ENCODE measurements at places on chromosomes 11 and 22. TPM values are rescaled to one million over a fixed set of nuclear protein-coding genes. Genes with fewer than 3 reads are reported as not detected.

SF3A1 gene
- total RNA-seq = 80.8 TPM

IL10RA gene
- total RNA-seq = 37.3 TPM

ZNF214 gene
- total RNA-seq = 3.0 TPM

OR51Q1 gene
- not detected for total RNA-seq

RRM1 gene
- total RNA-seq = 47.1 TPM

OR6A2 gene
- total RNA-seq = not detected

SLC22A9 gene
- not detected for total RNA-seq

LRRN4CL gene
- 42.1 TPM for total RNA-seq

DNAJB7 gene
- not detected for total RNA-seq

SMIM35 gene
- total RNA-seq = 0.13 TPM

OR52I1 gene
- total RNA-seq = not detected

NPTXR gene
- total RNA-seq = 21.7 TPM

CASP5 gene
- 0.67 TPM for total RNA-seq

CHST1 gene
- total RNA-seq = 2.4 TPM

OR51E2 gene
- not detected for total RNA-seq

BIK gene
- total RNA-seq = 1.7 TPM

P2RY2 gene
- total RNA-seq = 0.35 TPM

SCGB2A2 gene
- 40.0 TPM for total RNA-seq

RBM4 gene
- 114 TPM for total RNA-seq

TREH gene
- not detected for total RNA-seq

CALCA gene
- total RNA-seq = not detected

TMEM126A gene
- 24.9 TPM for total RNA-seq

MS4A15 gene
- total RNA-seq = not detected

STK33 gene
- 25.6 TPM for total RNA-seq

RIBC2 gene
- not detected for total RNA-seq

TEX12 gene
- not detected for total RNA-seq

ADAMTS15 gene
- total RNA-seq = 11.8 TPM

TTC9C gene
- total RNA-seq = 12.5 TPM

SERPING1 gene
- total RNA-seq = 442 TPM

LSP1 gene
- 133 TPM for total RNA-seq

Data from gastroesophageal sphincter (tissue), 4 donors.